ENCODE measurements at places on chromosomes 2 and 18. TPM values are rescaled to one million over a fixed set of nuclear protein-coding genes. Genes with fewer than 3 reads are reported as not detected.

The SKA1 gene
- 22.1 TPM for total RNA-seq

The RAB1A gene
- 128 TPM for total RNA-seq

The HOXD3 gene
- 1.8 TPM for total RNA-seq

GRCh38 chr18:73646772-73647171, 500.9 kb downstream of the FBXO15 start:
- no peak for DNase-seq
- H3K4me1 ChIP-seq, result no peaks in the 10 kb centered on the region
- no peaks in the 10 kb centered on the region for H3K27me3 ChIP-seq
- no peak overlapping the region for H3K4me3 ChIP-seq
- H3K27ac ChIP-seq, result no peak overlapping the region

DNA sequence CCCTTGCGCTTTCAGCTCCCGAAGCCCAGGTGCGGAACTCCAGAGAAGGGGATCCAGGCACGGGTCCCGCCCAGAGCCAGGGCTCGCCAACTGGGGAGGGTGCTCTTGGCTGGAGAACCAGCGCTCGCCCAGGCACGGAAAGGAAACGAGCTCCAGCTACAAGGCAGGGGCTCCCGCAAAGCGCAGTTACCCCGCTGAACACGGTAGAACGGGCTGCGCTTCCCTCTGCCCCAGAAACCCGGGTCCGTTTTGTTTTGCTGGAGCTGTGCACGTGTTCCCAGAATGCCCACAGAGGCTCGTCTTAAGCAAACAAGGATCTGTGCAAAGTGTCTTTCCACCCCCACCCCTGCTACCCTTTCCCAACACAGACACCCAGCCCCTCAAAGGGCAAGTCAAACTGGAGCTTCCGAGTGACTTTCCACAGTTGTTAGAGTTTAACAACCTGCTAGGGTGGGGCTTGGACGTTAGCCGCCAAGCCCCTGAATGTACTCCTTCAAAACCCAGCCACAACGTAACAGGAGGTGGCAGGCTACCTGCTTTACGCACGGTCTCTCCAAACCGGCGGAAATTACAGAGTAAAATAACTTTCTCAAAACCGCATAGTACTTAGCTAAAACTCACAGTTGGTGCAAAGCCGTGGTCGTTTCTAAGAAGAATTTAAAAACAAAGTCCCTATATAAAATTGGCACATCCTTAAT, 775 bp downstream of the RNF125 start:
- no peaks in the 10 kb centered on the region for H3K36me3 ChIP-seq
- no peak for DNase-seq
- H3K4me3 ChIP-seq, result peak overlapping the region; percentile 46
- H3K27me3 ChIP-seq, result no peaks in the 10 kb centered on the region
- H3K27ac ChIP-seq, result no peak overlapping the region

- H3K27ac ChIP-seq, result no peak overlapping the region
- H3K36me3 ChIP-seq, result no peaks in the 10 kb centered on the region
- no peaks in the 10 kb centered on the region for H3K4me1 ChIP-seq
Measured at GRCh38 chr2:176072951-176073904, 10.5 kb downstream of the EVX2 start.

- no peaks in the 10 kb centered on the region for H3K36me3 ChIP-seq
- no peak overlapping the region for H3K27ac ChIP-seq
- no peaks in the 10 kb centered on the region for H3K4me1 ChIP-seq
- no peak overlapping the region for H3K4me3 ChIP-seq
- no peak for DNase-seq
Measured at GRCh38 chr2:197799068-197799467, 5.3 kb upstream of the PLCL1 start.

DNA sequence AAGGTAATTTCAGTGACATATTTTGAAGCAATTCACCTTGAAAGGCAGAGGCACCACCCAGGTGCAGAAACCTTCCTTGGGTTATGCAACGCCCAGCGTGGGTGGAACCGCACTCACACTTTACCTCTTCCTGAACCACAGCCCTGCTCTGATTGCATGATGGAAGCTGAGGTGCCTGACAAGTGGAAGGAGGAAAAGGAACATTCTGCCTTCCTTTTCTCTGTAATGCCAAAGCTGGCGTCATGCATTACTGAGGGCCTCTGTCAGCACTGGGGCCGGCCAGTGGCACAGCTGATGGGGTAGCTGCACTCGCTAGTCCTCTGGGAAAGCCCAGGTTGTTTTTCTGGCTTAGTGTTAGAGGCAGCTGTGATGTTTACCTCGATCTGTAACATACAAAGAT, 266.5 kb downstream of the NEDD4L start:
- no peak overlapping the region for H3K4me3 ChIP-seq
- peaks cover 16% of the 10 kb centered on the region for H3K4me1 ChIP-seq
- no peak for DNase-seq
- H3K36me3 ChIP-seq, result no peaks in the 10 kb centered on the region
- H3K27me3 ChIP-seq, result no peaks in the 10 kb centered on the region

DNA sequence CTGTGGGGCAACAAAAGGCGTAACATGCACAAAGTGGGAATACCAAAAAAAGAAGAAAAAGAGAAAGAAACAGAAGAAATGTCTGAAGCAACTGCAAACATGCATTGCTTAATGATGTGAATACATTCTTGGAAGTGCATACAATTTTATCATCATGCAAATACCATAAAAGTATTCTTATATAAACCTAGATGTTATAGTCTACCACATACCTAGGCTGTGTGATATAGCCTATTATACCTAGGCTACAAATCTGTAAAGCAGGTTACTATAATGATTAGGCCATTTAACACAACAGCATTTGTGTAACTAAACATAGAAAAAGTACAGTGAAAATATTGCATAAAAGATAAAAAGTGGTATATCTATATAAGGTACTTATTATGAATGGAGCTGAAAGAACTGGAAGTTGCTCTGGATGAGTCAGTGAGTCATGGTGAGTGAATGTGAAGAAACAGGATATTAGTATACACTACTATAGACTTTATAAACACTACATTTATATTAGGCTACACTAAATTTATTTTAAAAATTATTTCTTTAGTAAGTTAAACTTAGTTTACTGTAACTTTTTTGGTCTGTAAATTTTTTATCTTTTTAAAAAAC, 319.4 kb upstream of the KCNH7 start:
- no peaks in the 10 kb centered on the region for H3K36me3 ChIP-seq
- no peaks in the 10 kb centered on the region for H3K27me3 ChIP-seq
- H3K27ac ChIP-seq, result no peak overlapping the region
- no peaks in the 10 kb centered on the region for H3K4me1 ChIP-seq
- no peak for DNase-seq
- no peak overlapping the region for H3K4me3 ChIP-seq

- H3K27ac ChIP-seq, result no peak overlapping the region
- 0 out of 2 replicates have a peak, but pooled peaks cover 2% of the 10 kb centered on the region for H3K27me3 ChIP-seq
Measured at GRCh38 chr2:106057206-106057605, 136.9 kb downstream of the UXS1 start.

DNA sequence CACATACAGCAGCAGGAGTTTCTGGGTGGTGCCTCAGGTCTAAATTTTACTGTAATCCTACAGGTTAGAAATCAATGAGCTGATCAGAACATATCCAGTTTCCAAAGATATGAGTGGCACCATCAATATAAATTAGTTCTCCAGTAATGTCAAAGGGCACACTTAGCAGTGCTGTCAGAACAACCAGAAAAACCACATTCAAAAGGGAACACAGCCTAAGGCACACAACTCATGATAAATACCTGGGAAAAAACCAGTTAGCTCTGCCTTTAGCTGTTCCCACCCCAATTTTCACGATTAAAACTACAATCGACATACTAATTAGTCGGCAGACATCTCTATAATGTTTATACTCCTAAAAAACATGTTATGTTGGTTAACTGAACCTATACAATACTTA, 31.5 kb downstream of the ATP8B1 start:
- no peaks in the 10 kb centered on the region for H3K36me3 ChIP-seq
- no peak for DNase-seq
- H3K4me1 ChIP-seq, result peaks cover 12% of the 10 kb centered on the region
- H3K27ac ChIP-seq, result peak overlapping the region; percentile 1

- no peak for DNase-seq
- peak overlapping the region; percentile 35 for H3K4me3 ChIP-seq
- peaks cover 7% of the 10 kb centered on the region for H3K27me3 ChIP-seq
- no peaks in the 10 kb centered on the region for H3K4me1 ChIP-seq
- H3K27ac ChIP-seq, result no peak overlapping the region
- no peaks in the 10 kb centered on the region for H3K36me3 ChIP-seq
Measured at GRCh38 chr18:6414118-6414722, 491 bp downstream of the L3MBTL4 start.

DNA sequence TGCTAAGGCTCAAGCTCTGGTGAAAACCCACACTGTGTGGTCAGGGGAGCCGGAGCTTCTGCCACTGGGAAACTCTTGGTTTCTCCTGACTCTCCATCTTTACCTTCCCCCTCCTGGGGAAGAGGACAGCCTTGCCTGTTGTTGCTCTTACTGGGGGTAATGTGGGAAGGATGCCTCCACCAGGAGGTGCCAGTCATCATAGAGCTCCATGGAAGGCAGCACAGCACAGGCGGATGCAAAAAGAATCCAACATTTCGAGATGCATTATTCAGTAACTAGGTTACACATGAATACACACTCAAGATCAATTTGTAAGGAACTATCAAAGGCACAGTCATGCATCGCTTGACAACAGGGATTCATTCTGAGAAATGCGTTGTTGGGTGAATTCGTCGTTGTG, 322.6 kb downstream of the AFF3 start:
- H3K4me1 ChIP-seq, result no peaks in the 10 kb centered on the region
- H3K36me3 ChIP-seq, result no peaks in the 10 kb centered on the region
- no peak for DNase-seq
- H3K4me3 ChIP-seq, result no peak overlapping the region
- no peak overlapping the region for H3K27ac ChIP-seq
- no peaks in the 10 kb centered on the region for H3K27me3 ChIP-seq

- no peaks in the 10 kb centered on the region for H3K27me3 ChIP-seq
- no peak overlapping the region for H3K4me3 ChIP-seq
- DNase-seq, result no peak
- H3K27ac ChIP-seq, result no peak overlapping the region
Measured at GRCh38 chr2:53944542-53944941, 26.3 kb downstream of the PSME4 start.

DNA sequence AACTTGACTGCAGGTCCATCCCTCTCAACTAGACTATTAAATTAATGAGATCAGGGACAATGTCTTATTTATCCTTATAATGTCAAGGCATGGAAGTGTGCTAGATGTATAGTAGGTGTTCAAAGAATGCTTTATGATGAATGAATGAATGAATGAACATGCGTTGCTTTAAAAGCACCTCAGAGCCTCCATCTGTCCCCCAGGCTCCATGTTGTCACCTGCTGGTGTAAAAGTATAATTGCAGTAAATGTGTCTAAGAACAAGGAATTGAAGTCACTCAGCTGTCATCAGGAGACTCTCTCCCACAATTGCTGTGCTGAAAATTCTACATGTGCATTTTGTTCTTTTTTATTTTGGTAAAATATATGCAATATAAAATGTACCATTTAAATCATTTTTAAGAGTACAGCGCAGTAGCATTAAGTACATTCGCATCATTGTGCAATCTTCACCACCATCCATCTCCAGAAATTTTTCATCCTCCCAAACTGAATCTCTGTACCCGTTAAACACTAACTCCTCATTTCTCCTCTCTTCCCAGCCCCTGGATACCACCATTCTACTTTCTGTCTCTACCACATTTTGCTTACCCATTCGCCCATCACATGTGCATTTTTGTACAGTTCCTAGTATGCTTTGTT, 52.6 kb downstream of the GNAL start:
- peaks cover 10% of the 10 kb centered on the region for H3K27me3 ChIP-seq
- H3K36me3 ChIP-seq, result no peaks in the 10 kb centered on the region
- no peaks in the 10 kb centered on the region for H3K4me1 ChIP-seq
- H3K27ac ChIP-seq, result no peak overlapping the region
- DNase-seq, result no peak
- no peak overlapping the region for H3K4me3 ChIP-seq

- DNase-seq, result no peak
- no peaks in the 10 kb centered on the region for H3K4me1 ChIP-seq
- H3K4me3 ChIP-seq, result no peak overlapping the region
- no peaks in the 10 kb centered on the region for H3K27me3 ChIP-seq
- H3K36me3 ChIP-seq, result no peaks in the 10 kb centered on the region
Measured at GRCh38 chr18:30450927-30451326, 591.6 kb downstream of the DSC3 start.

DNA sequence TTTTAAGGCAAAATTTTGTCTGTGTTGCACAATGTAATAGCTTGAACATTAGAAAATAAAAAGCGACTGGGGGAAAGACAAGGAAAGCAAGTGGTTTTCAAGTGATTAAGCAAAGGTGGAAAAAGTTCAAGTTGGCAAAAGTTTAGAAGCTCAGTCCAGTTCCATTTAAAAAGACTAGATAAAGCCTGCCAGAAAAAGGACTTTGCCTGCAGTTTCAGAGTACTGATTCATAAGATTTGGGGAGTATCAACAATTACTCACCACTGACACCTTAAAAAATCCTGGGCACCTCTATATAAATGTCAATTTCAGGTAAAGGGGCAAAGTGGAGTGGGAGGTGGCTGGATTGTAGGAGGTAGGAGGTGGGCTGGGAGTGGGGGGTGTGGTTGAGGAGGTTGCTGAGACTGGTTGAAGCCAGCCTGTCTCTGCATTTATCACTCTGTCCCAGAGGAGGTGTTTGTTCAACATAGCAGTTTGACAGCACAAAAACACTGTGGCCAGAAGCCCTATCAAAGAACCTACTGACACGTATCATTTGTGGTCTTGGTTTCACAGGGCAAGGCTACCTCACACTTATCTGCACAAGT, 14.6 kb downstream of the ZEB2 start:
- no peaks in the 10 kb centered on the region for H3K36me3 ChIP-seq
- peaks cover 5% of the 10 kb centered on the region for H3K27me3 ChIP-seq
- H3K4me3 ChIP-seq, result no peak overlapping the region
- H3K4me1 ChIP-seq, result no peaks in the 10 kb centered on the region
- no peak overlapping the region for H3K27ac ChIP-seq

DNA sequence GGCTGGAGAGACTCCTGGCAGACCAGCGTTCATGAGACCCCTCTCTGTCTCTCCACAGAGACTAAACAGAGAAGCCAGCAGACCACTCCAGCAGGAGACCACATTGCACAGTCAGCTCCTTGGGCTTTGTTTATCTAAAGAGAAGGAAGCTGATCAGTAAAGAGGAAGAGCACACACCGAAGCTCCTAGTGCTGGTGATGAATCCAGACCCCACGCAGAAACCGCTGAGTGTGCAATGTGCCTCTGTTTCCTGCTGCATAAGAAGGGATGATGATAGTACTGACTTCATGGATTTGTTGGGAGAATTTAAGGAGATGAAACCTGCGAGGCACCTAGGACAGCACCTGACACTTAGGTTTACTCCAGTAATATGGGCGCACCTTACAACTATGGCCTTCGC, 544.1 kb upstream of the ID2 start:
- no peaks in the 10 kb centered on the region for H3K4me1 ChIP-seq
- no peak overlapping the region for H3K27ac ChIP-seq
- H3K36me3 ChIP-seq, result no peaks in the 10 kb centered on the region

DNA sequence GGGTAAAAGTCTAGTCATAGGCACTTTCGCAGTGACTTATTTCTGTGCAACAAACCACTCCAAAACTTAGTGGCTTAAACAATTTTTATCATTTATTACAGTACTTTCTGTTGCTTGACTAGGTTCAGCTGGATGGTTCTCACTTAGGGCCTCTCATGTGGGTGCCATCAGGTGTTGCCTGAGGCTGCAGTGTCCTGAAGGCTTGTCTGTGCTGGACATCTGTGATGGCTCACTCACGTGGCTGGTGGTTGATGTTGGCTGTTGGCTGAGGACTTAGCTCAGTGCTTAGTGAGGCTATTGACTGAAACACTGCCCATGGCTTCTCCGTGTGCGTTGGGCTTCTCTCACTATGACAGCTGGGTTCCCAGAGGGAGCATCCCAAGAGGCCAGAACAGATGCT, 81.4 kb upstream of the GCFC2 start:
- no peak for DNase-seq
- H3K27ac ChIP-seq, result no peak overlapping the region
- no peaks in the 10 kb centered on the region for H3K27me3 ChIP-seq
- no peak overlapping the region for H3K4me3 ChIP-seq
- no peaks in the 10 kb centered on the region for H3K36me3 ChIP-seq
- H3K4me1 ChIP-seq, result no peaks in the 10 kb centered on the region

All from Panc1 (cell line).